Activated CD4-positive, alpha-beta T cell treated with anti-CD3 and anti-CD28 coated beads for 24 hours (primary cell): ENCODE measurements at places on chromosomes 5 and 9.

GRCh38 chr5:31965227-31965626 is 208.9 kb downstream of the GOLPH3 start:
- DNase-seq: no peak

DNA sequence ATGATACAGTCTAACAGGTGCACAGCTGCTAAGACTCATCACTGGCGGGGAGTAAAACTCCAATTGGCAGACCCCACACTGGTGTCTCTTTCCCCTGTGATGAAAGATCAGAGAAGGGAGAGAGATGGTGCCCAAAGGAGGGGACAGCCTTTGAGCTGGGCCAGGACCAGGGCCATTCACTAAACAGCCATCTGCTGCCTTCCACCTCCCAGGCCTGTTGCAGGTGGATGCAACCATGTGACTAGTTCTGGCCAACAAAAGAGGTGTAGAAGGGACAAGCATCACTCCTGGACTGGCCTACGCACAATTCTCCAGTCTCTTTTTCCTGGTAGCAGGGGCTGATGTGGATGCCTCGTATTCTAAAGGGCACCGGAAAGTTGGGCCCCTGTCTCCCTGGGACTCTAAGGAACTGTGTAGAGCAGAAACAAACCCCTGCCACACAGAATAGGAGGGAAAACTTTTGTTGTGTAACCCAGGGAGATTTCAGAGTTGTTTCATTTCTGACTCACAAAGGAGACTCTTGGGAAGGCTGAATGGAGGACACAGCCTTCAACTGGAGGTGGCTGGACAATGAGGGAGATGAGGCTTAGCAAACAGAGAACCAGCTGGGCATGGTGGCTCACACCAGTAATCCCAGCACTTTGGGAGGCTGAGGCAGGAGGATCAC is 26.9 kb downstream of the TNIP1 start:
- no peak for DNase-seq

DNA sequence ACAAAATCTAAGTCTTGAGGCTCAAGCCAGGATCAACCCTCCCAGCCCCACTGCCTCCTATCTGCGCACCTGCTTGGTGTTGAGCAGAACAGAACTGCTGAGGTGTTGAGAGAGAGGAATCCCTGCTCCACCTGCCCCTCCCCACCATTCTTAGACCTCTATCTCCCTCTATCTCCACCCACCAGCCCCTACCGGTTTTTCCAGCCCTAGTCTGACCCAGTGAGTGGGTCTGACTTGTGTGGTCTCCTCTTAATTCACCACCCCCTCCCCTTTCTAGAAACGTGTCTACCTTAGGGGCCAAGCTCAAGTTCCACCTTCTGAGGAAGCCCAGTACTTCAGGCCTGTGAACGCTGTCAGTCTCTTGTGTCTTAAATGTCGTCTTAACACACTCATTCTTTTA is 93.7 kb downstream of the ARHGAP26 start:
- DNase-seq: no peak

GRCh38 chr9:3361116-3361515 is 164.7 kb downstream of the RFX3 start:
- DNase-seq: no peak

- no peak for DNase-seq
Observed at GRCh38 chr9:136287960-136288753, 15.7 kb downstream of the CCDC187 start.

DNA sequence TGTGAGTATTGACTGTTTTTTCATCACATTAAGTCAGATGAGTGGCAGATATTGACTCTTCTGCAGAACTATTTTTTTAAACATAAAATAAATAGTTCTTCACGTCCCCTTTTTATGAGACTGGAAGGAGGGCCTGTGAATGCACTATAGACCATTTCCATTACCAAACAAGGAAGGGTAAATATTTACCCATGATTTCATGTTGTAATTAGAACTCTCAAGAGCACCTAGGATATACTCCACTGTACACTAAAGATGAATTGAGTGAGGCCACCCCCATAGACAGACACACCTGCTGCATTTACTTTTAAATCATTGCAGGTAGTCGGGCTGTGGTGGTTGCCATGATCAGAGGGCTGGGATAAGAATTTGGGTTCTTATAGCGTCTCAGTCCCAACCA is 22.6 kb downstream of the SLC36A1 start:
- no peak for DNase-seq

- DNase-seq: no peak
Observed at GRCh38 chr9:75086541-75087288, 1.2 kb downstream of the NMRK1 start.

DNA sequence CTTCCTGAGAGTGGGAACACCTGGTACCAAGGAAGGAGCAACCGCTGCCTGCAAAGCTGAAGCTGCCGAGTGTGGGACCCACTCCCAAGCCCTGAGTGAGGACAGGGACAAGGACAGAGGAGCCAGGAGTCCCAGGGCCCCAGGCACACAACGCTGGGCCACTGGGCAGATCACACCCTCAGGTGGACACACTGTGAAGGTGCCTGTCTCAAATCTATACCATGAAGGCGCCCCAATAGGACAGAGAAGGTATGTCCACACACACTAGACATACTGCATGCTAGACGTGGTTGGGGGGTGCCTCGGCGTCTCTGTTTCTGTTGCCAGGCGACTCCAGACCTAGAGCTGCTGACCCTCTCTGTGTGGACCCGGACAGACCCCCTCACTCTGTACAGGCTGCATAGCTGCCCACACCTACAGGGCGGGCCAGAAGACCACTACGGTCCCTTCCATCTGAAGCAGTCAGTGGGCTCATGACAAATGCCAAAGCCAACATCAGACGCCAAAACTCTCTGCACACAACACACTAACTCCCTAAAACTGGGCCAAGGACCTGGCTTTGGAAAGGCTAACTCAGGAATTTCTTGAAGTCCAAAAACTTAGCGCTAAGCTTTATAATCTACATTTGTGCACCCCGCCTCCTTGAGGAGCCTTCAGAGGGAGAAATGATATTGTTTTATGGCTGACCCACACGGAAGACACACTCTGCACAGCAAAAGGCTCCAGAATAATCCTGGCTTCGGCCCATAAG is 60.7 kb downstream of the ROR2 start:
- no peak for DNase-seq

- DNase-seq: no peak
Observed at GRCh38 chr5:473551-474192, 30.7 kb downstream of the EXOC3 start.

GRCh38 chr5:109935833-109936490 is 246.2 kb downstream of the MAN2A1 start:
- no peak for DNase-seq

DNA sequence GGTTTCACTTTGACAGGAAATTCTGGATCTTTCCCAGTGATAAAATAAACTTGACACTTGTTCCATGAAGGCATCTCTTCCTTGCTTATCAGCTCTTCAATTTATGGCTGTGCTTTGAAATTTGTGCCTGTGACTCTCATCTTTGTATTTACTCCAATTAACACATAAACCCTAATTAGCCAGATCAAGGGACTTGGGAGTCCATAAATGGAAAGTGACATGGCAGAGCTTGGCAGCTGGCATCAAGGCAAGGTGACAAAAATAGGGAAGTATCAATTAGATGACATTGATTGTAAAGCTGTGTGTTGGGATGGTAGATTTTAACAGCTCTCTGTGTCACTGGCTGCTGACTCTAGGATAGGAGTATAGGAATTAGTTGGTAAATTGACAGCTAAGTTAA is 133.9 kb downstream of the PBX3 start:
- DNase-seq: no peak

- no peak for DNase-seq
Observed at GRCh38 chr5:111834926-111835599, 78.1 kb upstream of the NREP start.

- no peak for DNase-seq
Observed at GRCh38 chr5:28685794-28686193, 1647.4 kb upstream of the CDH9 start.

DNA sequence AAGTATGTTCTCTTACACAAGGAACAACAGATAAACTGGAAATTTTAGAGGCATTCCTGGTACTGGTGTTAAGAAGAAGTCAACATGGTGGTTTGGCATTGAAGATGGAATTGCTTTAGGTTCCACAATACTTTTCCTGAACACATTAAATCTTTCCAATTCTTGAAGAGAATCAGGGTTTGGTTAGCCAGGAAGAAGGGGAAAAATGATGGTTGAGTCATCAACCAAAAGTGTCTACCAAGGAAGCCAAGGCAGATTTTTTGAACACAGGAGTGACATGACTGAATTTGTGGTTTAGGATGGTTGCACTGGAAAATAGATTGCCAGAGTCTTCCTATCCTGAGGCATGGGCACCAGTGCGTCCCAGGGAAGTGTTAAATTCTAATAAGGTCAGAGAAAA is 433.4 kb downstream of the TMEM38B start:
- no peak for DNase-seq

GRCh38 chr5:67900514-67900913 is 315.0 kb upstream of the PIK3R1 start:
- no peak for DNase-seq

DNA sequence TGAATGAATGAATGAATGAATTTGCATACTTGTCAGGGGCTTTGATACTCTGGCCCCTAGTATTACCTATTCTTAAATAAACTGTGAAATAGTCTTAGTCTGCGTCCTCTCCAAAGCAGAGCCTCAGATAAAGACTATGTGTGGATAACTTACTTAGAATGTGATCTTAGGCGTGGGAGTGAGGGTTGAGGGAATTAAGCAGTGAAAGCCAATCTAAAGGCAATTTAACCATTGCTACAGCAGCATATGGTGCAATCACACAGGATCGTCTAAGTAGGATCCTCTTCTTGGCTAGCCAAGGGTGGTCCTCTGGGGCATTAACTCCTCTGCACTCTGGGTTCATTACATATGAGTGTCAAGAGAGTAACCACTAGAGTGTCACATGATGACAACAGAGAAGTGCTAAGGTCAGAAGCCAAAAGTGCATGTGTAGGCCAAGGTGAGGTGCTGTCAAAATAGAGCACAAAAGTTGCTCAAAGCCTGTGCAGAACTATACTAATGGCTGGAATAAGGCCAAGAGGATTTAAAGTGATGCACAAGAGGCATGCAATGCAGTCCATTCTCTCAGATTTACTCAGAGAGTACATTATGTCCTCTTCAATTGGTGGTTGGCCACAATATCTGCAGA is 274.4 kb upstream of the SEMA6A start:
- DNase-seq: no peak

- DNase-seq: no peak
Observed at GRCh38 chr5:106363578-106363977, 1307.2 kb downstream of the EFNA5 start.

GRCh38 chr9:82791692-82792091 is 271.2 kb downstream of the RASEF start:
- DNase-seq: no peak

- no peak for DNase-seq
Observed at GRCh38 chr5:109910874-109911273, 221.1 kb downstream of the MAN2A1 start.

DNA sequence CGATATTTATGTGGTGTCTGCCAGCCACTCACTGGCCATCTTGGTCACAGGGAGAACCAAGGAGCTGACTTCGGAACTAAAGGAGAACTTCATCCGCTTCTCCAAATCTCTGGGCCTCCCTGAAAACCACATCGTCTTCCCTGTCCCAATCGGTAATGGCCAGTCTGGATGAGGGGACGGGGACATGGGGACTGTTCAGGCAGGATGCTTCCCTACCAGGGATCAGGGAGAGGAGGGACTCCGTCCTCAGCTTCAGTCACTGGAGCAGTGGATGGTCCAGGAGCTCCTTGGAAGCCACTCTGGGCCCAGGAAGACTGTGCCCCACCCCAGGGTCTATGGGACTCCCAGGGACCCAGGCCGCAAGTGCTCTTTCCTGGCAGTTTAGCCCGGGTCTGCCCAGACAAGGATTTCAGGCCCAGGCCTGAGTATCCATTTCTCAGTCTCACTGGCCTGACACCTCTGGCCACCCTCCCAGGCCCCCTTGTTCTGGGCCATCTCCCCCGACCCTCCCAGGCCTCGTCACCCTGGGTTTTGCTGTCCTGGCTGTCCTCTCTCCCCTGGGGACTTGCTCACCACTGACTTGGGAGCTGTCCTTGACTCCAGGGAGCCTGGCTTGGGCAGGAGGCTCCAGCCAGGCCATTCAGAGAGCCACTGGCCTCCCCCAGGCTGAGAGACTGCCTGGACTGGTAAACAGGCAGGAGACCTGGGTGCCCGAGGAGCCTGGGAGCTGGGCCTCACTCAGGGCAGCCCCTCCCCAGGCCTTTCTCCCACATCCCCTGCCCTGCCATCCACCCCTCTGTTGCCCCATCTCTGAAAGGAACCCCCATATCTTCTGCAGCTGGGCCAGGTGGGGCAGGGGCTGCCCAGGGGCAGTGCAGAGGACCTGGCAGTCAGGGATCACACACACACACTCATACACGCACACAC is 3.1 kb downstream of the LCN2 start:
- no peak for DNase-seq

DNA sequence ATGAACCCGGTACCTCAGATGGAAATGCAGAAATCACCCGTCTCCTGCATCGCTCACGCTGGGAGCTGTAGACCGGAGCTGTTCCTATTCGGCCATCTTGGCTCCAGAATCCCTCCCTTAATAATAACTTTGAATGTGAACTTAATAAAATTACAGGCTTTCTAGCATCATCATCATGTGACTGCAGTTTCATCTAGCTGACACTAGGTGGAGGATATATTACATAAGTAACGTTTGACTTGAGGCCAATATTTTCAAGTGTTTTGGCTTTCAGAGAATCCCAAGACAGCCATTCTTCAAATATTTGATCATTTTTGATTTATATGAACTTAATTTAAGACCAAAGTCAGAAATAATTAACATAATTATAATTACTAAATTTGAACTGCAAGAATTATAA is 474.9 kb upstream of the CDH10 start:
- no peak for DNase-seq

- no peak for DNase-seq
Observed at GRCh38 chr5:172365948-172366608, 82.5 kb upstream of the UBTD2 start.

DNA sequence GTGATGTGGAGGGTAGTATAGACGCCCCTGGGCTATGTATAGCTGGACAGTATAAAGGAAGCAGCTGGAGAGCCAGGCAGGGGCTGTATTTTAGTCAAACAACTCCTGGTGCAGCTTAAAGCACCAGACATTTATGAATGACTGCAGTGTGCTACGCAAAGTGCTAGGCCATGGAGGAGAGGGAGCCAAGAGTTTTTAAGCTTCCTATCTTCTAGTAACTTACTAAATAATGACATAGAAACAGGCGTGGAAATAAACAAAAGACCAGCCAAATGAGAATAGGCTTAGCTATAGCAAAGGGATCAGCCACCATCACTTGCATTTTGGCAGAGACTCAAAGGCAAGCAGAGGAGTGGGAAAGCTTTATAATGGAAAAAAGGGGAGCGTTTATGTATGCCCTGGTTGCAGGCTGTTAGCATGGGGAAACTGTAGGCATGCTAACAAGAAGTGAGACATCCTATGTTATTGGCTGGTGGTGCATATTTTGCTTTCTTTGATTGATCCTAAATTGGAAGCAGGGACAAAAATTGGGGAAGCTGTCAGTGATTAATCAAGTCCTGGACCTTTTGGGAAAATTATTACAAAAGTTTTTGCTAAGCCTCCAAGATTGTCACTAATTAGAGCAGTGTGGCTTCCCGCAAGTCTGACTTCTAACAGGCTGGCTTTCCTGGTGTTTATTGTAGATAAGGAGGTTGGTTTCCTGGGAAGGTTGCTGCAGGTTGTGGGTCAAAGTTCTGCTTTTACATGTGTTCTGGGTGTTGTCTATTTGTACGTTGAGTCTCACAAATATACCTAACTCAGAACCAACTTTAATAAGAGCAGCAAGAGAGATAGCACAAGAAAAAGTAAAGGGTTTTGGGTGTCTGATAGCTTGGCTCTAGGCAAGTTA is 46.6 kb downstream of the RAB3C start:
- no peak for DNase-seq

- no peak for DNase-seq
Observed at GRCh38 chr9:117681888-117682287, 22.3 kb upstream of the TLR4 start.

- DNase-seq: no peak
Observed at GRCh38 chr5:74560245-74560644, 80.3 kb downstream of the ENC1 start.
